ENCODE measurements at places on chromosomes 12 and 14.

DNA sequence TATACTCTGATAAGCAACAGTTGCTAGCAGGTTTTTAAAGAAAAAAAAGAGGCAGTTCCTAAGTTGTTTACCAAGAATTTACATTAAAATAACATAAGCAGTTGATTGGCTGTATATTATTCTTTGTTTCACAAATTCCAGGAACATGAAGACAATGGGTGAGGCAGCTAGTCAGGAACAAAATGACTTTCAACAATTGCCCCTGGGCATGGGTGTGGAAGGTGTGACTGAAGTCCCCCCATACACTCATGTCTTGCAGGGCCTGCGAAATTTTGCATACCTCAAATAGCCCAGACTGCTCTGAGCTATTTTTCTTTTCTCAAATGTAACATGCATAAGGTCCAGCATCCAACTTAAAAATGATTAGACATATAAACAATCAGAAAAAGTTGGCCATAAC lies 267.2 kb upstream of the DIO3 start:
- no peak for DNase-seq

GRCh38 chr12:115060477-115061168 lies 376.6 kb upstream of the TBX3 start:
- no peak for DNase-seq

DNA sequence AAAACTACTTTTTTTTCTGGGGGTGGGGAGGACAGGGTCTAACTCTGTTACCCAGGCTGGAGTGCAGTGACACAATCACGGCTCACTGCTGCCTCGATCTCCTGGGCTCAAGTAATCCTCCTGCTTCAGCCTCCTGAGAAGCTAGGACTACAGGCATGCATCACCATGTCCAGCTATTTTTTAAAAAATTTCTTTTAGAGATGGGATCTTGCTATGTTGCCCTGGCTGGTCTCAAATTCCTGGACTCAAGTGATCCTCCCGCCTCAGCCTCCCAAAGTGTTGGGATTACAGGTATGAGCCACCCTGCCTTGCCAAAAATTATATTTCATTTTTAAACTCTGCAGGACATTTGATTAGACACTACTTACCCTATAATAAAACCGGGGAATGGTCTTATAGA lies 5.5 kb downstream of the PPP2R3C start:
- no peak for DNase-seq

DNA sequence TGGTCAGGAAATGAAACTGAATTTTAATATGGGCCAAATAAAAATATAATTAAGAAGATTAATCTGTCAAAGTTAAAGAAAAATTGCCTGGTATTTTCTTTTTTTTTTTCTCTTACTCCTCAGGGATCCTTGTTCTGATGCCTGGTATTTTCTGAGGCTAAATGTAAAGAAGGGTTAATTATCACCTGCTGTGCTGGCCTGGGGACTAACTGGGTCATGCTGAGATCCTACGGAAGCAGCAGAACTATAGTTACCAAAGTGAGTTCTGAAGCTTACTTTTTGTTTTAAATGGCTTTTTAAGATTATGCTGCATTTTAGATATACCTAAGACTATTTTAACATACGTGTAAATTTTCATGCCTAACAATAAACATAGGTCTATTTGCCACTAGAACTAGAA lies 23.3 kb downstream of the ZC2HC1C start:
- no peak for DNase-seq

DNA sequence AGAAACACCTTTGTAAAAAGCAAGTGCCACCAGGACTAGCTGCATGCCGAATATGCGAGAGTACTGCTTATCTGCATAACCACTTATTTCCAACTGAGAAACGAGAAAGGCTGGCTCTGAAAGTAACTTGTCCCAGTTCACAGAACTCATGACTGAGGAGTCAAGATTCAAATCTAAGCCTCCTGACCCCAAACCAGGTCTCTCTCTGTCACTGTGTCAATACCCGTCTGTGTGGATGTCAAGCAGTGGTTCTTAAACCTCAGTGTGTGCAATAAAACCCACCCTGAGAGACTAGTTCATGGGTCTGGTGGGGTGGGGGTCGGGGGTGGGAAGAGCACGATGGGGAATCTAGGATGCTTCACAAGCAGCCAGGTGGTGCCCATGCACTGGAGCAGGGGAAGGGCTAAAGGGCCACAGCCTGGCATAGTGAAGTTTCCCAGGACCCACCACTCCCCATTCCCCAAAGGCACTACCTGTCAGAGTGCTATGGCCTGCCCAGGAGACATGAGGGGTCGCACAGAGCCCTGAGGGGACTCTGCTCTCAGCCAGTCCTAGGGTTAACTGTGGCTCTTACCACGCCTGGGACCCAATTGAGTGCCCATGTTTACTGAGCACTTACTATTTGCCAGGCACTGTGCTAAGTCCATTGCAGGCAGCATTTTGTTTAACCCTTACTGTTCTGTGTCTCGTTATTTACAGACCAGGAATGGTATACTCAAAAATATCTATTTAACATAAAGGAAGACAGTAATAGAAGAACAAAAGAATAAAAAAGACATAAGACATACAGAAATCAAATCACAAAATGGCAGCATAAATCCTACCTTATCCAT lies 33.4 kb upstream of the PNMA1 start:
- no peak for DNase-seq
